ENCODE measurements at places on chromosomes 12 and 14.

GRCh38 chr12:123150744-123151456, at the start of gene PITPNM2:
Gene PITPNM2, minus strand, starts transcription at chr12:123151090. Its CDS starts 116,500 bp downstream, at chr12:123034590.
- DNase-seq: peak; percentile 62

GRCh38 chr12:105330931-105331804, 677 bp downstream of the C12orf75 start:
- DNase-seq: no peak

DNA sequence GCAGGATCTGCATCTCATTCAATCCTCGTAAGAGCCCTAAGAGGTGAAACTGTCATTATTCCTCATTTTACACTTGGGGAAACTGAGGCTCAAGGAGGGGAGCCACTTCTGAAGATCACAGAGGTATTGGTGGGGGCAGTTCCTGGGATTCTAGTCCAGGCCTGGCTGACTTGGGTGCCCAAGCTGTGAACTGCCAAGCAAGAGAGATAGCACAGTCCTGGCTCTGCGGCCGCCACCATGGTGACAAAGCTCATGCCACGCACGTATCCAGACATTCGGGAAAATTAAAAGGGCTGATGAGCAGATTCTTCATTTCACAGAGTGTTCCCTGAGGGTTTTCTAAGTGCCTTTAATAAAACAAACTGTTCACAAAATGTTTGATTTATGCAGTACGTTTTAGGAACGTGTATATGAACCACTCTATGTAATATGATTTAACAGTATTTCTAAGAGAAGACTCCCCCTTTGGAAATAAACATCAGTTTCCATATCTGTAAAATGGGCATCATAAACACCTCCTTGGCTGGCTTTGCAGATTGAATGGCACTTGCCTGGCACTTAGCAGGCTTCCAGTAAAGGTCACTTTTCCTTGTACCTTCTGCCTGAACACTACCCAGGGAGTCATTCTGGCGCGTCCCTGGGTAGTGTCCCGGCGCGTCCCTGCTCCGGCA, 84.6 kb downstream of the ACACB start:
- DNase-seq: no peak

GRCh38 chr12:51846911-51847642, 1.4 kb downstream of the FIGNL2 start:
- peak; percentile 70 for DNase-seq

GRCh38 chr12:124437617-124438436, 129.6 kb downstream of the NCOR2 start:
- DNase-seq: no peak

DNA sequence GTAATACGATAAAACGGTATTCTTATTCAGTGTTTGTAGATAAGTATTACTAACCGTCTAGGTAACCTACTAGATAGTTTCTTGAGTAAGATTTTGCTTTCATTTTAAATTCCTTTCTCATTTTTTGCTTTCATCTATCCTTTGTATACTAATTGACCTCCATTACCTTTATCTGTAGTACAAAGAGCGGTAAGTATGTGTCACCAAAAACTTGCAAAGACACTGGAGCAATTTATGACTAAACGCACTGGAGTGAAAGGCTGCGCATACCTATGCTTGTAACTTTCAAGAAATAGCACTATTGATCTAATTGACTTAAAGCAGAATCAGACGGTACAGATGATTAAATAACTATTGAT, 1.7 kb downstream of the ARHGAP5 start:
- no peak for DNase-seq
